Left kidney (tissue), 8 donors: ENCODE measurements at places on chromosomes 7 and 10. TPM values are rescaled to one million over a fixed set of nuclear protein-coding genes. Genes with fewer than 3 reads are reported as not detected.
A peak's percentile ranks its signal among the peaks of the same experiment; 100 is the strongest.

The LIPF gene
- polyA plus RNA-seq = 0.47 TPM

DNA sequence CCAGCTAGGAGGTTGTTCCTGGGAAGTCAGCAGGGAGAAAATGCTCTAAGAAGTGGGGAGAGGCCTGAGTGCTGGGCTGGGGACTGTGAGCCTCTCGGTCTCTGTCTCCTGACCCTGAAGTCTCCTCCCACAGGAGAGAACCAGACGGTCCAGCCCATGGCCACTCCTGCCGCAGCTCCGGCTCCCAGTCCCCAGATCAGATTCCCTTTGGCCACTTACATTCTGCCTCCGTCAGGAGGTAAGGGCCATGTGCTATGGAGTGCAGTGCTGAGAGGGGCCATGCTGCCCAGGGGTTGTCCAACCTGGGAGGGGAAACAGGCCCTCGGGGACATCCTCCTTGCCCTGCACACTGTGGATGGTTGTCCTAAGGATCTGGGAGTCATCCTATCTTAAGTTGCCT, 21.3 kb upstream of the ZNF467 start:
- DNase-seq = peak; percentile 31

DNA sequence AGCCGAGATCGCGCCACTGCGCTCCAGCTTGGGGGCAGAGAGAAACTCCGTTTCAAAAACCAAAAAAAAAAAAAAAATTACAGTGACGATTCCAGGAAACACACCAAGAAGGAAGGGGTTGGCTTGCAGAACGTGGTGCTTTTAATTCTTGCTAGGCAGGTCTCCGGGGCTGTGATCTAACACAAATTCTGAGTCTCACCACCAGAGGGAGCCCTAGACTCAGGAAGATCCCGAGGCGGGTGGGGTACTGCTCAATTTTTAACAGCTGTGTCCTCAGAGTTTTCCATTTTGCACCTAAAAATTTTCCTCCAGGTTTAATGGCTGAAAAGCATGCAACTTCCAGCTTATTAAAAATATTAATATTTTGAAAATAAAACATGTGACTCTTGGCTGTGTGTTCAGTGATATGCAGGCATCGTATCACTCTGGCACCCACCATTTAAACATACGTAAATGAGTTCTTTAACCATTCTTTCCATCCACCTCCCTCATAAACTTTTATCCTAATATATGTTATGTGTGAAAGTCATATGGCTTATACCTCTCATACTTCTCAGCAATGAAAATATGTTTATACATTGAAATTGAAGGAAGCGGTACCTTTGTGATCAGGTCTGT, 26.5 kb upstream of the NUB1 start:
- DNase-seq = peak; percentile 76

DNA sequence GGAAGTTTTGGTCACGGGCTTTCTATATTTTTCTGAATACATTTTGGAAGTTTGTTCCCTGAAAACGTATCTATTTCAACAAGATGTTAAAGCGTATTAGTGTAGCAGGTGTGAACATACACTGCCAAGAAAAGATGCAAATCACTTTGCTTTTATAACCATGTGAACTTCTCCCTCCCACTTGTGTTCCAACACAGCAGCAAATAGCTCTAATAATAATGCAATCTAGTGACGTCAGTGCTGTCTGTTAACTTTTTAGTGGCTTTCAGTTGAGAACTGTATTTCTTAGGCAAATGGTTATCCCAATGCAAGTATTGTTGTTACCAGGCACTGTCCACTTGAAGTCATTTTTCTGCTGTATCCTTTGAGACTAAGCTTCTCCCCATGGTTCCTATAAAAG, 188.4 kb upstream of the IGFBP3 start:
- DNase-seq = no peak

GRCh38 chr7:114478384-114478783, 63.8 kb downstream of the FOXP2 start:
- no peak for DNase-seq

DNA sequence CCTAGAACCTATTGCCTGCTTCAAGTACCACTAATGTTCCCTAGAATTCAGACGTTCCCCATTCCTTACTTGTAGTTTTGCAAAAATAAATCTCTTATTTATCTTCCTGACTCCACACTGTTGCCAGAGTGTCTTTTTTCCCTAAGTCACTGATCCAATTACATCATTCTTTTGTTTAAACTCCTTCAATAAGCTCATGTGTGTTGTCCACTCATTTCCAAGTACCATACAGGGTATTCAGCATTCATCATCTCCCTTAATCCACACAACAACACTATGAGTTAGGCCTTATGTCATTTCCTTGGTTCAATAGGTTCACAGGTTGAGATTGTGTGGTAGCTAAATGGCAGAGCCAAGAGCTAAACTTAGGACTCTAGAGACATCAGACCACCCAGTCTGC, 119.9 kb upstream of the RHOBTB1 start:
- no peak for DNase-seq

The CAV2 gene
- 27.0 TPM for polyA plus RNA-seq

The UCN3 gene
- 1.0 TPM for polyA plus RNA-seq

The KIF20B gene
- 23.4 TPM for polyA plus RNA-seq

GRCh38 chr7:157284229-157285014, 52.4 kb upstream of the DNAJB6 start:
- no peak for DNase-seq

DNA sequence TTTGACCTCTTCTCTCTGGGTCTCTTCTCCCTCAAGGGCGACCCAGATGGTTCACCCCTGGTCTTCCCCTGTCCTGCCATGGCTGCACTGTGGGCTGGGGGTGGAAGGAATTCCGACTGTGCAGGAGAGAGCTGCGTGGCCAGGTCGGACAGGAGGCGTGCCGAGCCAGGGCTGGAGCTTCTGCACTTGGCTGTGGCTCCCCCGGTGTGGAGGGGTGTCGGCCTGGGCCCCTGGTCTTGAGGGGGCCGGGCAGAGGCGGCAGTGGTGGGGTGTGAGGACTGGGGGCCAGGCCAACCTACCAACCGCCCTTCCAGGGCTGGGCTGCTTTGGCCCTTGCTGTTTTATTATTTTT, 74.9 kb upstream of the SHH start:
- DNase-seq = no peak

The PTN gene
- polyA plus RNA-seq = 176 TPM

GRCh38 chr10:121312587-121312986, 285.7 kb downstream of the FGFR2 start:
- no peak for DNase-seq

The MACC1 gene
- polyA plus RNA-seq = 10.8 TPM
